CD14-positive monocyte (primary cell): ENCODE measurements at places on chromosomes 2 and 18.

GRCh38 chr18:2656237-2656980 is 883 bp downstream of the SMCHD1 start:
- peak; percentile 80 for DNase-seq

- no peak for DNase-seq
These were observed 37.6 kb downstream of the OSR1 start for GRCh38 chr2:19320813-19321212.

GRCh38 chr18:46226461-46226860 is 122.3 kb downstream of the HAUS1 start:
- DNase-seq, result no peak

DNA sequence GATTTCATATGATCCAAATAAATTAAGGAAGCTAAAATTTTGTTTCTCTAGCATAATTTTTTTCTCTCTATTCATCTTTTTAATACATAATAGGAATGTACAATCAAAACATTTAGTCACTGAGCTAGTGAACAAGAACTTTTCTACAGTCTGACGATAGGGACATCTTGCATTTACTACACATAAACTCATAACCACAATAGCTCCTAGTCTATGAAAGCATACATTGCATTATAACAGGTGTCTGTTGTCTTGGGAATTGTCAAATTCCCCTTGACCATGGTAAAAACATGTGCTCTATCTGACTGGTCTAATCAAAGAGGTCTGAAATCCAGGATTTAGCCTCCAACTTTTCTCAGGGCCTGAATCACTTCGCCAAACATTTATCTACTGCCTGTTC is 144.8 kb downstream of the FAM124B start:
- no peak for DNase-seq

DNA sequence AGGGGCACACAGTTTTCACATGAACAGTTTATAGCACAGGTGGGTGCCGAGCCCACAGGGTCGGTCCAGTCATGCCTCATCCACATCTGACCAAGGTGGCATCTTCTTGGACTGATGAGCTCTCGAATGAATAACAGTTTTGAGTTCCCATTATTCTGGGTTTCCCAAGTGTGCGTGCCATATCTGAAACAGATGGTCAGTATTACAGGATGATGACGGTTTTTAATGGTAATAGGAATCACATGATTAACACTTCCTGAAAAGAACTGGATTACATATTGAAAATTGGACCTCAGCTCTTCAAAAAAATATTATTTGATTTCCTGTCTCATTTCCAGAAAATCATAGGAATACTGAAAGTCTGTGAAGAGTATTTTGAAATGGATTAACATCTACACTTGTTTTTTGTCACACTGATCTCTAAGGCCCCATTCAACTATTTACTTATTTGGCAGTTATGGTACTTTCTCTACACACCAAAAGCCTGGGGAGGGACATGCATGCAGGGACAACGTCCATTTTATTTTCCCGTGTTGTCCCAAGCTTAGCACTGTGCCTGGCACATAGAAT is 22.2 kb upstream of the NAB1 start:
- DNase-seq, result peak; percentile 50

GRCh38 chr2:238016526-238016925 is 44.3 kb upstream of the SCLY start:
- DNase-seq, result no peak

DNA sequence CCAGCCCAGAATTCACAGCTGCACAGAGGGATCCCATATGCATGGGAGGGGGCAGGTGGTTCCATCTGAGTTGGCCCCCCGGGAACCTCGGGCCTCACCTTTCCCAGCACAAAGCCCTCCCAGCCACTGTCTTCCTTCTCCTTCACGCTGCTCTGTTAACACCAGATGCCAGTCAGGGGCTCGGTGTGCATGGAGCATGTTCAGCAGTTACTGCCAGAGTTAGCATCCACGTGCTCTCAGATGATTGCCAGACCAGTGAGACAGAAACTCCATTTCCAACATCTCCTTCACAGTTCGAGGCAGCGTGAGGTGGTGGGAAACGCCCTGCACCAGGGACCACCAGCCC is 101.0 kb downstream of the PTGR3 start:
- no peak for DNase-seq

- no peak for DNase-seq
These were observed at the start of gene GALNT5 for GRCh38 chr2:157257312-157258252. Gene GALNT5 (plus strand): TSS chr2:157257705. CDS start chr2:157258083, 378 bp downstream.
